ENCODE measurements at places on chromosomes 16 and 17.

- no peak for DNase-seq
Observed at GRCh38 chr16:3580686-3581085, 3.5 kb upstream of the NLRC3 start.

DNA sequence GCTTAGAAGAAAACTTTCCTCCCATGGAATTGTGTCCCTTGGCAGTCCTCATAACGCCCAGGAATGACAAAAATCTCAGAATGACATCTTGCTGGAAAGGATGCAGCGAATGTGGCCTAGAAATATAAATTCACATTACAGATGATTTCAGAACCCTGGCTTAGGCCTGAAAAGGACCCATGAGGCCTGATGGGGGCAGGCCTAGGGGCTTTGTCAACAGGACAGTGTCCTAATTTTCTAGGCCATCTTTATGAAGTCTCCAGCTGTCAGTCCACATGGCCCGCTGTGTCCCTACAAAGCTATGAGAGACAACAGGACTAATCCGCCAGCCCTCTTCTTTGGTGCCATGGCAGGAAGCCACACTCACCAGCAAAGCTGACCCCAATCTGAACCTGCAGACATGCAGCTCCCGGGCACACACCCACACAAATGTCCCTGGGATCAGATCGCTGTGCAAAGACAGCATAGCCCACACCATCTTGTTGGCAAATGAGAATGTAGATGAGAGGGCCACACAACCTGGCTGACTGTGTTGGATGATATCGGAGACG, 40.4 kb upstream of the DNAH17 start:
- DNase-seq = no peak

DNA sequence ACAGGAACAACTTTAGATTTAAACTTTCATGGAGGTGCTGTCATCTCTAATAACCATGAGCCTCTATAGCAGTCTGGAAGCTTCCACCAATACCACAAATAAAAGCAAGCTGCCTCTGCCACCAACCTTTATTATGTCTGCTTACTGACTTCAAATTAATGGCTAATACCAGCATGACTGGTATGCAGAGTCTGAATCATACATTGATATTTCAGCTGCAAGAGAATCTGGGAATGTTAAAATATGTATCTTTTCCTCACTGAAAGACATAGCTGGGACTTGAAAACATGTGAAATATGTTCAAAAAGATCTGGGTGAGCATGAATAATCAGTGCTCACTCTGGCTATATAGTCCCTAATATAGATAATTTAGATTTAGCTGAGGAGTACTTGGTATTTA, 488.6 kb downstream of the CDH8 start:
- no peak for DNase-seq

DNA sequence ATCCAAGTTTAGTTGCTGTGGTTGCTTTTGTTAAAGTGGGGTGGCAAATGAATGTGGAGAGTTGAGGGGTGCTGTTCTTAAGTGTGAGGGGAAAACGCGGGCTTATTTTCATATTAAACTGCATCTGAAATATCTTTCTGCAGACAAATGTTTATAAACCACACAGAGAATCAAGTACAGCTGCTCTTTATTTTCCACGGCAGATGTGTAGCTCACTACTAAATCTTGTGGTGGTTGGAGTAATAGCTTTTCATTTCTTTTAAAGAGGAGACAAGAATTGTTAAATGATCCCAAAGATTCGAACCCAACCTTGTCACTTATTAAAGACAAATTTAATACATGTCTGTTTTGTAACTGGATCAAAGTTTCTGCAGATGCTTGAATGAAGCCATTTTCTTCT, 2.1 kb downstream of the CLTC start:
- no peak for DNase-seq

DNA sequence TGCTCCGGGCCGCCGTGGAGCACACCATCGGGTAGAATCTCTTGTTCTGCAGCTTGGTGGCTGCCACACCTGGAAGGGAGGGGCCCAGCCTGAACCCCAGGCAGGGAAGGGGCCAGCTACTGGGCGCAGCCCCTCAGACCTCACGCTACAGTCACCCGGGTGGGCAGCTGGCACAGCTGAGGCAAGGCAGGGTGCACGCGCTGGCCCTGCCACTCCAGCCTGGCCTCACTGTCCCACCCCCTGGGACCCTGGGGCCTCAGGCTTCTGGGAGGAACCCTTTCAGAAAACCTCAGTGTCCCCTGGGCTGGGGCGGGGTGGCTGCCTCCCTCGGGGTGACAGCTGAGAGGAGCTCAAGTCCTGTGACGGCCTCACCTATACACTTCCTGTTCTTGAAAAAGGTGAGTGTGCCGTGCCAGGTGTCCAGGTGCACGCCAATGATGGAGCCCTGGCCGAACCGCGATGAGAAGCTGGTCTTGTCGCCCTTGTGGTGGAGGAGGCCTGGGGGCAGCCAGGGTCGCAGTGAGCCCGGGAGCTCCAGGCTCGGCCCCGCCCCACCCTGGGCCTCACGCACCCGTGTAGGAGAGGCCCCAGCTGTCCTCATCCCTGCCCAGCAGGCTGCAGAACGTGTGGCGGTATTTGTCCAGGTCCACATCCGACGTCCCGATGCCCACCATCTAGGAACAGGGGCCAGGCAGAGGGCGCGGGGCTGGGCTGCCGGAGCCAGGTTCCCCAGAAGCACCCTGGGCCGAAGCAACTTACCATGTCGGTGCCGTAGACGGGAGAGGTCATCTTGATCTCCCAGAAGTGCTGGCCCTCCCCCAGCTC, 4.7 kb upstream of the MRPS34 start:
- DNase-seq = no peak

GRCh38 chr16:1823821-1824220, 2.8 kb downstream of the HAGH start:
- peak; percentile 49 for DNase-seq

- no peak for DNase-seq
Observed at GRCh38 chr16:62863139-62863538, 826.9 kb upstream of the CDH8 start.

DNA sequence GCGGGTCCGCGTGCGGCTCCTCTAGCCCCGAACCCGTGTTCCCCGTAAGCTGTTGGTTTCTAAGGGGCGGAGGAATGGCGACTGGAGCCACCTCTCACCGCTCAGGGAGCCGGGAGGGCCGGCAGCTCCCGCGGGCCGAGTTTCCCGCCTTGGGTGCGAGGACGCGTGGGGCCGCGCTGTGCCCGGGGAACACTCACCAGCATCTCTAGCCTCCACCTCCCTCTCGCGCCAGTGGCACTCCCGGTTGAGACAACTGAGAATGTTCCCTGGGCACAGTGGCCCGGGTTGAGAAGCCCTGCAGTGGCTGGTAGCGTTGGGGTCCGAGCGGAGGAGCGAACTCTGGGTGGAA, 560 bp downstream of the TELO2 start:
- peak; percentile 13 for DNase-seq

DNA sequence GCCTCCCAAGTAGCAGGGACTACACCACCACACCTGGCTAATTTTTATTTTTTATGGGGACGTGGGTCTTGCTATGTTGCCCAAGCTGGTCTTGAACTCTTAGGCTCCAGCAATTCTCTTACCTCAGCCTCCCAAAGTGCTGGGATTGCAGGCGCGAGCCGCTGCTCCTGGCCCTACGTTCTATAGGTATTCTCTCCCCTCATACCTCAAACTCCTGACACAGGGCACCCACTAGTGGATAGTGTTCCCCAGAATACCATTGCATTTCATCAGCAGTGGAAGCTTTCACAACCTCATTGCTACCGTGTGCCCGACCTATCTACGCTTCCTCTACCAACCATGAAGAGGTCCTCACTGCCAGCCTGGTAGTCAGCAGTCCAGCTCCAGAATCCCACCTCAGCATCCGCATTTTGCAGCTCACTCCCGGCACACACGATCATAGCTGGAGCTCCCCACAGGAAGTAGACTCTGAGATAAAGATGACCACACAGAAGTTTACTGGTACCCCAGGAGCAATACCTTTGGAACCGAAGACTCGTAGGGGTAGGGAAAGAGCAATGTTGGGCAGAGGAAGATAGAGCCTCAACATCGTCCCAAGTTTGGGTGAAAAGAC, 9.3 kb downstream of the CTRB2 start:
- no peak for DNase-seq

DNA sequence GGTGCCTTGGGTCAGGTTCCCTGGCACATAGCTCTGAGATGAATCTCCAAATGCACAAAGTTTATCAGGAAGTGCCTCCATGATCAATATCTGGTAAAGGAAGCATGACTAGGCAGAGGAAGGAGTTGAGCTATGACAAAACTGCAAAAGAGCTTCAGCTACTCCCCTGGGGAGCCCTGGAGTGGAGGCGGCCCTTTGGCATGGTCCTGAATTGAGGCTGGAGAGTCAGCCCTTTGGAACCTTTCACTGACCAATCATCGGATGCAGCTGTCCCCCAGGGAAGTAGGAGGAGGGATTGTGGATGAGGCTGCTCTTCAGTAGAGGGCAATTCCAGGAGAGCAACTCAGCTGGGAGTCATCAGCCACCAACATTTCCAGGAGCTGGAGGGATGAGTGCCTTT, 46.1 kb upstream of the NLRP1 start:
- no peak for DNase-seq

DNA sequence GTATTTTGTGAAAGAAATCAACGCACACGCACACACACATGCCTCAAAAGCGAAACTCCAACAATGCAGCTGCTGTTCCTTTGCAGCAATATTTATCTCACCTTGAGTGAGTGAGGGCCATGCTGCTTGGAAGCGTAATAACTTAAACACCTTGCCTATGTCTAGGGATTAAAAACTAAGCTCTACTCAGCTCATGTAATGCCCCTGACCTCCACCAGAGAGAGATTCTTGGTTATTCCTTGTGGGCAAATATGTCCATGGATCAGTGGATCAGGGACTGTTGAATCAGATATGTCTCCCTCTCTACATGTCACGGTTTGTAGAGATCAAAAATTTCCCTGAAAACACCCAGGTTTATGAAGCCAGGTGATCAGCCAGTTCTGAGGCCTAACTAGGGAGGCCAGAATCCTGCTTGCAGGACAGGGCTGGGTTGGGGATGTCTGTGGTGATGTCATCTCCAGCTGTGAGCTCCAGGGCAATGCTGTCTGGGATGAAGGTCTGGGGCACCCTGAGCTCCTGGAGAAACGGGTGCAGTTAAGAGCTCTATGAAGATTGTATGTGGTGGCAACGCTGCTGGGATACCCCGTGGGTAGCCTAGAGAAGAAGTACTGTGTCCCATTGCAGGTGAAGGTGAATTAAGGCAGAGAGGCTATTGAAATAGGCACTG, 149.4 kb downstream of the KCNJ12 start:
- no peak for DNase-seq

- DNase-seq = no peak
Observed at GRCh38 chr17:77615703-77616253, 342.7 kb upstream of the TNRC6C start.

DNA sequence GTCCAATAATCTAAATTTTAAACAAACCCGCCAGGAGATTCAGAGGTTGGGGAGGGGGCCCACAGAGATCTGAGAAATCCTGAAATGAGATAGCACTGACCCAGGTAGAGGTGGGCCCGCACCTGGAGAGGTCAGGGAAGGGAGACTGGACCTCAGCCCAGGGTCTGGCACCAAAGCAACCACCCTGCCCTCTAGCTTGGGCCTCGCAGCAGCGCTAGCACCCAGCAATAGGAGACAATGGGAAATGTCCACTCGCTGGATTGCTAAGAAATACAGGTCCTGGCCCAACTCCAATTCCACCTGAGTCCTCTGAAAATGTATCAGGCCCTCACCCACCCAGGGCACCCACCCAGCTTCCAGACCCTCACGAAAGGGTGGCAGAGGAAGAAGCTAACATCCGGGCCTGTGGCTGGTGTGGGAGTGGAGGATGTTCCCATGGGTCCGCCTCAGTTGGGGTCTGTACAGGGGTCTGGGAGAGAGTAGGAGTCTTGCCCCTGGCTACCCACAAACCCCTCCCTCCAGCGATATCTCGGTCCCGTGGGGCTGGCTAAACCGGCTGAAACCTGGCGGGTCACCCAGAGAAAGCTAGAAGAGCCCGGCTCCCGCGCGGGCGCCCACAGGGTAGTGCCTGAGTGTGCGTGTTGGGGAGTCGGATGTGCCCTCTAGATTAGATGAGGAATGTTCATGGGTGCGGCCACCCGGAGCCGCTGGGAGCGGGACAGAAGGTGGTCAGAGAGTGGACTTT, 1.1 kb downstream of the PLLP start:
- DNase-seq = no peak

- peak; percentile 89 for DNase-seq
Observed at GRCh38 chr17:3710951-3711383, 12.7 kb upstream of the HASPIN start.

- DNase-seq = no peak
Observed at GRCh38 chr17:51059781-51060180, 60.9 kb downstream of the SPAG9 start.

DNA sequence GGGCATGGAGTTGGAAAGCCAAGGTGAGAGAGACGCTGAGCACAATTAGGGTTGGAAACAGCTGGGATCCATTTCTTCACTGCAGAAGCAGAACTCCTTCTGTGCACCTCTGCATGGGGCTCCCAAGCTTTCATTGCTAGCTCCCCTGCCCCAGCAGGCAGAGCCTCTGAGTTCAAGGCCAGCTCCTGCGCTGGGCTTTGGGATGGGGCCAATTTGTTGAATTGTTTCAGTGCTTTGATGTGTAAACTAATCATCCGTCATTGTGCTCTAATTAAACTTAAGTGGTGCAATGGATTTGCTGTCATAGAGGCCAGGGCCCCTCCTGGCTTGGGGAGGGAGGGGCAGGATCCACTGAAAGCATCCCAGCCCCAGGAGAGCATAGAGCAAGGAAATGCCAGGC, 13.5 kb upstream of the LYRM9 start:
- no peak for DNase-seq

- DNase-seq = peak; percentile 93
Observed at GRCh38 chr16:3171181-3171854, 16.7 kb upstream of the OR1F1 start.

GRCh38 chr16:13194766-13195165, 293.4 kb downstream of the SHISA9 start:
- DNase-seq = no peak

DNA sequence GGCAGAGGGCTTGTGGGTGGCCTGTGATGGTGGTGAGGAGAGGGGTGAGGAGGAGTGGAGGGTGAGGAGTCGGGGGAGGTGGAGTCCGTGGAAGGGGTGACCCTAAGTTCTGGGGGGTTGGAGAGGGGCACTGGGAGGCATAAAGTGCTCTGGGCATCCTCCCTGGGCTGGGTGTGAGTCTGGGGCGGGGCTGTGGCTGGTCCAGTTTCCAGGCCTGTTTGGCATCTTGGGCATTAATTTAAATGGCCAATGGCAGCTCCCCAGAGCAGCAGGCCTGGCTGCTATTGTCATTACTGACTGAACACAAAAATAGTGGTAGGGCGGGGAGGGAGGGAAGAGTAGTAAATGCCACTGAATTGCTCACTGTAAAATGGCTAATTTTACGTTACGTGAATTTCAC, 7.7 kb upstream of the ARHGAP23 start:
- DNase-seq = no peak

GRCh38 chr17:19714542-19715411, 1.6 kb downstream of the SLC47A2 start:
- no peak for DNase-seq

GRCh38 chr17:14622615-14623101, 321.8 kb downstream of the HS3ST3B1 start:
- no peak for DNase-seq

- no peak for DNase-seq
Observed at GRCh38 chr17:44268709-44269534, 987 bp upstream of the SLC4A1 start.

GRCh38 chr17:78751447-78752161, 30.5 kb downstream of the CYTH1 start:
- no peak for DNase-seq

- DNase-seq = peak; percentile 31
Observed at GRCh38 chr16:13935408-13935807, 15.5 kb downstream of the ERCC4 start.

All from activated CD8-positive, alpha-beta T cell treated with anti-CD3 and anti-CD28 coated beads for 36 hours (primary cell).